Activated CD4-positive, alpha-beta T cell treated with anti-CD3 and anti-CD28 coated beads, Interleukin-2, amount 10 ng/mL, durations not matched to agents 7 days and 5 days (primary cell): ENCODE measurements at places on chromosomes 16 and 17. TPM values are rescaled to one million over a fixed set of nuclear protein-coding genes. Genes with fewer than 3 reads are reported as not detected.

GRCh38 chr17:75345514-75346167 is 56.4 kb upstream of the SLC25A19 start:
- peaks cover 13% of the 10 kb centered on the region for H3K36me3 ChIP-seq
- H3K4me3 ChIP-seq: peak overlapping the region; percentile 65
- H3K27ac ChIP-seq: peak overlapping the region; percentile 87
- peak; percentile 68 for DNase-seq

DNA sequence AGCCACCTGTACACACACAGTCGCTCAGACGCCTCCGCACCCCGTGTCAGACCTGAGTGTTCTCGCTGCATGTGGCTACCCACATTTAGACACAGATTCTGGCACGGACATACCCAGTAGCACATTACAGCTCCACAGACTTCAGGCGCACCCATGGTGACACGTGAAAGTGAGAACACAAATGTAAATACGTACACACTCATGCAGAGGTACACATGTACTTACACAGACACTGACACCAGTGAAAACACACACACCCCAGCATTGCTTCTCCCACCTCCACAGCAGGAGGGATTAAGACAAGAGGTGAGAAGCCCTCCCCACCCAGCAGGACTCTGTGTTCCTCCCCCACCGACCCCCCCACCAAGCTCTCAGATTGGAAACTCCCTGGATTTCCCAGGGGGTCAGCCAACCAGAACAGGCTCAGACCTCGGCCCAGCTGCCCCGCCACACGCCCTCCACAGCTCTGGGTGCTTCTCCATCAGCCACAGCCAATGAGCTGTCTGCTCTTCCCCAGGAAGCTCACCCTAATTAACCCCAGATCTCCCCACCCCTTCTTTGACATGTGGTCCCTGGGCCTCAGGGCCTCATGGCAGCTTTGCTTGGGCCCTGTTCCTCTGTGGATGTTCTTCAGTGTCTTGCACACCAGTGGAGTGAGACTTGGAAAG is 5.3 kb upstream of the FOXN1 start:
- no peak for DNase-seq
- no peak overlapping the region for H3K4me3 ChIP-seq
- no peak overlapping the region for H3K27ac ChIP-seq
- H3K36me3 ChIP-seq: no peaks in the 10 kb centered on the region
- peaks cover 3% of the 10 kb centered on the region for H3K27me3 ChIP-seq

DNA sequence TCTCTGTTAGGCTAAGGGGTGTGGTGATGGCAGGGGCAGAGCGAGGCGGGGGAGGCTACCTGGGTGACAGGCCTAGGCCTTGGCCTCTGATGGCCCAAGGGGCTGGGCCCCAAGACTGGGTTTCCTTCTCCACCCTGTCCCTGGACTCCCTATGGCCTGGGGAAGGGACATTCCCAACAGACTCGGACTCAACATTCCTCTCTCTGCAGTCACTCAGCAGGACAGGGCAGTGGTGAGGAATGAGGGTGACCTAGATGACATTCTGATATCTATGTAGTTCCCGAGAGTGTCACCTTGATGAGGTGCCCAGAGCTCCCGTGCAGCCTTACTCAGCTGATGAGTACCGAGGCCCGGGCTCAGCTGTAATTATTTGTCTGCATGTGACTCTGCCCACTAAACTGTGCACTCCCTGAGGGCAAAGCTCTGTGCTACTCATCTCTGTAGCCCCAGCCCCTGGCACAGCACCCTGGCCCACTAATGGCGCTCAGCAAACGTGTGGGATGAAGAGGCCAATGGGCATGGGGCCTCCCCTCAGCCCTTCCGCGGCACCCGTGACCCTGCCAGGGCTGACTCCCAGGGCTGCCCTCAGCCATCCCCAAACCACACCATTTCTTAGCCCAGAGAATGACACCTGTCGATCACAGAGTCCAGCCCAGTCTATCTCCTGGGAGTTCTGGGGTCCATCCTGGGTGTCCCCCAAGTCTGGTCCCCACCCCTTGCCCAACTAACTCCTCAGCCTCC is 2.2 kb downstream of the PLCD3 start:
- H3K27me3 ChIP-seq: peaks cover 6% of the 10 kb centered on the region
- H3K27ac ChIP-seq: no peak overlapping the region

DNA sequence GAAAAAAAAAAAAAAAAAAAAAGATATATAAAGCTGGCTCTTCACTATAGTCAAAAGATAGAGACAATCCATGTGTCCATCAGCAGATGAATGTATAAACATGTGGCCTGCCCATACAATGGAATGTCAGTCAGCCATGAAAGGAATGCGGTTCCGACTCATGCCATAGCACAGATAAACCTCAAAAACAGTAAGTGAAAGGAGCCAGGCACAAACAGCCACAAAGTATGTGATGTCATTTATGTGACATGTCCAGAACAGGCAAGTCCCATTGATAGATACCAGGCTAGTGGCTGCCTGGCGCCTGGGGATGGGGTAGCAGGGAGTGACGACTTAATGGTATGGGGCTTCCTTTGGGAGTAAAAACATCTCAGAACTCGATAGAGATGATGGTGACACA is 155.7 kb downstream of the CMIP start:
- no peak for DNase-seq
- no peaks in the 10 kb centered on the region for H3K27me3 ChIP-seq
- H3K36me3 ChIP-seq: no peaks in the 10 kb centered on the region
- no peak overlapping the region for H3K4me3 ChIP-seq

GRCh38 chr17:79461041-79461440 is 149.8 kb downstream of the RBFOX3 start:
- H3K4me1 ChIP-seq: no peaks in the 10 kb centered on the region
- H3K27ac ChIP-seq: no peak overlapping the region
- no peaks in the 10 kb centered on the region for H3K36me3 ChIP-seq
- H3K4me3 ChIP-seq: no peak overlapping the region
- no peaks in the 10 kb centered on the region for H3K27me3 ChIP-seq

DNA sequence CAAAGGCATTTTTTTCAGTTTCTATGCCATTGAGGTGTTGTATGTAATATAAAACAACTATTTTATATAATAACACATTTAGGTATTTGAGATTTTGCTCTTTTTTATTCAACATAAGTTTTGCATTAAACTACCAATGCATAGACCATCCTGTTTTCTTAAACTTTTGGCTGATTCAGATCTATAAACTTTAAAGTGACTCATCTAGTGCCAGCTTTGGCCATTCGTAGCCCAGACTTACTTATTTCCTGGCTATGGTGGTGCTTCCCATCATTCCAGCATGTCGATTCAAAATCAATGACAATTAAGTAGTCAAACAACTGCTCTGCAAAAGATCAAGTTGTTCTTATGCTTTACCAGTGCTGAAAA is 3.1 kb downstream of the ERI2 start:
- H3K4me1 ChIP-seq: peaks cover 40% of the 10 kb centered on the region
- no peak overlapping the region for H3K4me3 ChIP-seq
- no peak for DNase-seq
- H3K27ac ChIP-seq: peak overlapping the region; percentile 1

- no peaks in the 10 kb centered on the region for H3K36me3 ChIP-seq
- H3K4me1 ChIP-seq: peaks cover 3% of the 10 kb centered on the region
- DNase-seq: no peak
These were observed 5.8 kb upstream of the RAB11FIP4 start for GRCh38 chr17:31385428-31386285.

- peak overlapping the region; percentile 88 for H3K4me3 ChIP-seq
- peaks cover 26% of the 10 kb centered on the region for H3K36me3 ChIP-seq
- DNase-seq: peak; percentile 62
- no peaks in the 10 kb centered on the region for H3K27me3 ChIP-seq
- peaks cover 52% of the 10 kb centered on the region for H3K4me1 ChIP-seq
These were observed 709 bp downstream of the STAT5A start for GRCh38 chr17:42288803-42289610.

DNA sequence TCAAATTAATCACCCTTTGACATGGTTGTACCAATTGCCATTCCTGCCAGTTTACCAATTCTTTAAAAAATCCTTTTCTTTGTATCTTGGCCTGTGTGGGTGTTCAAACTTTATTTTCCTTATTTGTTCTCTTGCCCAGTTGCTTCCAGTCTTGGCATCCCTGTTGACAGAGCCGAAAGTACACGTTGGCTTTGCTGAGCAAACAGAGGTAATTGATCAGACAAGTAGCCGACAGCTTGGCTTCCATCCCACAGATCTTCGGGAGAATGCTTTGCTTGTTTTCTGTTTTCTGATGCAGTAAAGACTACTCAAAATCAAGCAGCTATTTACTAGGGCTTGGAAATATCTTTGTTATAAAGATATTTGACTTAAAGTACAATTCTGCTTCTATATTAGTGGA is 506.8 kb upstream of the SALL1 start:
- H3K27ac ChIP-seq: no peak overlapping the region
- H3K4me1 ChIP-seq: no peaks in the 10 kb centered on the region
- DNase-seq: no peak
- no peaks in the 10 kb centered on the region for H3K36me3 ChIP-seq

DNA sequence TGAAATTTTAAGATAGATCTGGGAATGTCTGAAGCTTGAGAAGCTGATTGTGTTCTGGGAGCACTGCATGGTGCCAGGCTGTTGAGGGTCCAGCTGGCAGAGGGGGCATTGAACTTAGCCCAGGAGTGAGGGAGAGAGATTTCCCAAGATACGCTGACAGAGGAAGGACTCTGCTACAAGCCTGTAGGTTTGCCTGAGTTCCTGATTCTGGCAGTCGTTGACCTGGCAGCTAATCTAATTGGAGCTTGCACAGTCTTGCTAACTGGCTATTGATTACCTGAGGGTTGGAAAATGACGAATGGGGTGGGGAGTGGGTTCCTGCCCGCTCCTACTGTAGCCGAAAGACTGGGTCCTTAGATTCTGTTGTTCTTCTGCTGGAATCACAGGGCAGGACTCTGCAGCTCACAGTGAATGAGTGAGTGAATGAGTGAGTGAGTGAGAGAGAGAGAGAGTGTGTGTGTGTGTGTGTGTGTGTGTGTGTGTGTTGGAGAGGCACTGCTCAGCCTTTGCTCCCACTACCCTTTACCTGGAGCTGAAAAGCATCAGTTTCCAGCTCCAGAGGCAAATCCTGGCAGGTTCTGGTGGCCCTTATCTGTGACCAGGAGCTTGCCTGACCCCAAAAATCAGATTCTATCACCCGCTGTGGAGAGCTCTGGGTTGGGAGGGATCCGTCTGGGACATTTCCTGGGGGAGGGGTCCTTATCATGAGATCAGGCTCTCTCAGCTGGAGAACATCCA is 16.7 kb downstream of the CTRL start:
- DNase-seq: no peak
- no peak overlapping the region for H3K4me3 ChIP-seq
- peaks cover 27% of the 10 kb centered on the region for H3K4me1 ChIP-seq
- H3K36me3 ChIP-seq: peaks cover 5% of the 10 kb centered on the region
- H3K27ac ChIP-seq: no peak overlapping the region

DNA sequence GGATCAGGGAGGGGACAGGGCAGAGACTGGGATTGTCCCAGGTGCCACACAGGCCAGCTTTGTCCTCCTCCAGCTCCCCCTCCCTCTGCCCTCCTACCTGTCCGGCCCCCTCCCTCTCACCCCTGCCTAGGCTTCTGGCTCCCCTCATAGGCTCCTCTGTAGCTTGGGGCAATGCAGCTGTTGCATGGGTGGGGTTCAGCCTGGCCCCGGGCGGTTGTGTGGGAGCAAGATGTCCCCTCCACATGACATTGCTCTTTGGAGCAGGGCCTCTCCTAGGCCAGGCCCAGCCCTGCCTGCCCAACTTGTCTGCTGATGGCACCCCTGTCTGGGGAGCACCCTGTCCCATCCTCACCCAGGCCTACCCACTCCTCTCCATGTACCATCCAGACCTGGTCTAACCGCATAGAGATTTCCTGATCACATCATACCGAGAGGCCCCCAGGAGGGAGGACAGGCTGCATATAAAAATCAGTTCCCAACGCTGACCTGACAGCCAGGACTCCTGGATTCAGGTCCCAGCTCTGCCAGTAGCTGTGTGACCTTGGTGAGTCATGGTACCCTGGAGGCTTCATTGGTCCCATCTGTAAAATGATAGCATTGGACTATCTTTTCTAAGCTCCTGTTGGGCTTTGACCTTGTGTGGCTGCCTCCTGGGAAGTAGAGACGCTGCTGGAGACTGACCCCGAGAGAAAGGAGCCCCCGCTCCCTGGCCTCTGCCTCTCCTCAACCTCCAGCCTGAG is 48.8 kb upstream of the DLX4 start:
- no peaks in the 10 kb centered on the region for H3K4me1 ChIP-seq
- no peak for DNase-seq
- H3K27ac ChIP-seq: no peak overlapping the region

DNA sequence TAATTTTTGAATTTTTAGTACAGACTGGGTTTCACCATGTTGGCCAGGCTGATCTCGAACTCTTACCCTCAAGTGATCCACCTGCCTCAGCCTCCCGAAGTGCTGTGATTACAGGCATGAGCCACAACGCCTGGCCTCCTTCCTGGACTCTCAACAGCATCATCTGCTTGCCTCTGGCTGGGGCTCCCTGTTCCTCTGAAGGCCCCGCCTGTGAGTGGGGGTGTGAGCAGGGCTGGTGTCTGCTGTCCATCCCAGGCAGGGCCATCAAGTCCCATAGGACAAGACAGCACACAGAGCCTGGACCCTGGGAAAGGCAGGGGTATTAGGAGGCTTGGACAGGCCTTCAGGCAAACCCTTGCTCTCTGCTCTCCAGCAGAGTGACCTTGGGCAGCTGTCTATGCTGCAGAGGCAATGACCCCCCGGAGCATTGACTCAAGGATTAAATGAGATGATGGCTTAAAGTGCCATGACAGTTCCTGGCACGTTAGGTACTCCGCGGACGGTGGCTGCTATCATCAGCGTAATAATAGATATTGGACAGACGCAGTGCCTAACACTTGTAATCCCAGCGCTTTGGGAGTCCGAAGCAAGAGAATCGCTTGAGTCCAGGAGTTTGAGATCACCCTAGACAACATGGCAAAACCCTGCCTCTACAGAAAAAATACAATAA is 19.2 kb downstream of the SCNN1B start:
- H3K27me3 ChIP-seq: no peaks in the 10 kb centered on the region
- H3K4me3 ChIP-seq: no peak overlapping the region
- no peak for DNase-seq
- H3K27ac ChIP-seq: no peak overlapping the region

DNA sequence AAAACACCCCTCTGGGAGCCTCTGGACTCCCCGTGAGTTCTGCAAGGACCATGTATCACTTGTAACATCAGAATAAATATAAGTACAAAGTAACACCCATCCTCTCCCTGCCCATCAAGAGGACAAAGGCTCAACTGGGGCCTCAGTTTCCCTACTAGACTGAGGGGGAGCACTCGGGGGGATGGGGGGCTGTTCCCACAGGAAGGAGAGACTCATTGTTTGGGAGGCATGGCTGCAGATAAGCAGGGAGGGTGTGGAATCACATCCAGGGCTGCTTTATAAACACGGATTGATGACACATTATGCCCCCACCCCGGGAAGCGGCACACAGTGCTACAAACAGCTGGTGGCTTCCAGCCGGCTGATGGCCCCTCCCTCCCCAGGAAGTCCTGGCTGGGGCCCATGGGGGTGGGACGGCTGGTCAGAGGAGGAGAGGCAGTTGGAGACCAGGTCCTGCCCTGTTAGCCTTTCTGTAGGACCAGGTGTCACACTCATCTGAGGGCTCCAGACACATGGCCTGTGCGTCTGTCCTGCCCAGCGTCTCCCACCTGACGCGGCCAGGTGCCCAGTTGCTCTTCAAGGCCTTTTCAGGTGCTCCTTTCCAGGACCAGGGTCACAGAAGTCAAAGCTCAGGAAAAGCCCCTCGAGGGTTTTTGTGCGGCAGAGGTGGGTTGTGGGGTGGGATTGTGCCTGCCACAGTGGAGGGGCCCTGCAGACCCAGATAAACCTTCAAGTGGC is 1.3 kb upstream of the MPG start:
- H3K27ac ChIP-seq: peak overlapping the region; percentile 69
- H3K27me3 ChIP-seq: peaks cover 25% of the 10 kb centered on the region
- H3K36me3 ChIP-seq: peaks cover 5% of the 10 kb centered on the region
- DNase-seq: peak; percentile 19

The CD300LD gene
- not detected for total RNA-seq

The HEATR9 gene
- 0.17 TPM for total RNA-seq

The RCVRN gene
- total RNA-seq: not detected

The HASPIN gene
- 31.2 TPM for total RNA-seq

The ACBD4 gene
- total RNA-seq: 19.7 TPM

The DUS2 gene
- 23.4 TPM for total RNA-seq

The CCL22 gene
- 0.74 TPM for total RNA-seq
